NCI-H1092 treated with DMSO at 0.1 percent for 48 hours (cell line): ENCODE measurements at places on chromosomes 3 and 15.

GRCh38 chr3:196667056-196667825 is 27.7 kb downstream of the NRROS start:
- DNase-seq = no peak

GRCh38 chr15:57698243-57698642 is 8.3 kb upstream of the POLR2M start:
- DNase-seq = peak; percentile 1

DNA sequence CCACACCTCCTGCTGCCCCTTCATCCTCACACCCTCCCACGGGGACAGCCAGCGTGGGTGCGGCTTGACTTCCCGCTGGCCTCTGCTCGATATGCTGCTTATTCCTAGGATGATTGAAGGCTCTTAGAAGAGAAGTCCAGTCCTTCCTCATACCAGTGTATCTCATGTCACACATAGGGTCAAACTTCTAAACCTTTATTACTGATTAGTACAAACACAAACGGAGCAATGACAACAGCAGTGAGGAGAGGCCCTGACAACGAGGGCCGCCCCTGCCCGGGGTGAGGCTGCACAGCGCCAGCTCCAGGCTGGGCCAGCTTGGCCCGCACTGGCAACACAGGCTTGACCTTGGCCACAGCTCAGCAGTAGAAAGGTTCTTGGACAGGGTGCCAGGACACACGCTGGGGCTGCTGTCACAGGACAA is 3.7 kb downstream of the CIB1 start:
- DNase-seq = no peak

DNA sequence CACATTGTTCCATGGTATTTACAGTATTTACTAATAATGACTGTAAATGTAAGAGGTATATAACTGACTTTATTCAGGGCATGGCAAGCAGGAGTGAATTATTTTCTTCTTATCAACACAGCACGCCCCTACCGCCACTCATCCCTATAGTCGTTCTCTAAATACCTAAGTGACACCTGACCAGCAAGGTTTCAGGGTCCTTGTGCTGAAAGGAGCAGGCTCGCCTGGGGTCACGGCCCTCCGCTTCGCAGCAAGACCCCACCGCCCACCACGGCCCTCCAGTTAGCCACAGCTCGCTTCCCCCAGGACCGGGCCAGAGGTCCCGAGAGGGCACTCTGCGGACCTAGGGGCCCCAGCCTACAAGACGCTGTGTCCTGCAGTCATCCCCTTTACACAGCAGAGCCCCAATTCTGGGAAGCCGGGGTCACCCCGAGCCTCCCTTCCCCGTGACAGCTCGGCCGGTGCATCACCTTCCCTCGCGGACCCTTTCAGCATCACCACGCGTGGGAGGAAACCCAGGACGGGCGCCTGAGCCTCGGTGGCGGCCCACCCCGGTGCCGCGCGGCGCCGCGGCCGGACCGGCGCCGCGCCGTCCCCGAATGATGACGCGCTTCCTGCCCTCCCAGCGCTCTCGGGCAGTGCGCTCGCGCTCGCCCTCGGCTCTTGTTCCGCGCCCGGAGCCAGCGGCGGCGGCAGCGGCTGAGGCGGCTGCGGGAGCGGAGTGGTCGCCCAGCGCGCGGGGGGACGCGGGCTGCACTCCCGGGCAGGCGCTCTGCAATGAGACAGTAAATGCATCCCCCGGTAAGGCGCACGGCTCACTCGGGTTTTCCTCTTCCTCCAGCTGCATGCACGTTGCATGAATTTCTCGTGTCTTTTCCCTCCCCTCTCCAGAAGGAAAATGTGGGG is 225.1 kb upstream of the C2CD4B start:
- DNase-seq = peak; percentile 51

GRCh38 chr3:195207731-195208130 is 63.2 kb downstream of the XXYLT1 start:
- DNase-seq = no peak

DNA sequence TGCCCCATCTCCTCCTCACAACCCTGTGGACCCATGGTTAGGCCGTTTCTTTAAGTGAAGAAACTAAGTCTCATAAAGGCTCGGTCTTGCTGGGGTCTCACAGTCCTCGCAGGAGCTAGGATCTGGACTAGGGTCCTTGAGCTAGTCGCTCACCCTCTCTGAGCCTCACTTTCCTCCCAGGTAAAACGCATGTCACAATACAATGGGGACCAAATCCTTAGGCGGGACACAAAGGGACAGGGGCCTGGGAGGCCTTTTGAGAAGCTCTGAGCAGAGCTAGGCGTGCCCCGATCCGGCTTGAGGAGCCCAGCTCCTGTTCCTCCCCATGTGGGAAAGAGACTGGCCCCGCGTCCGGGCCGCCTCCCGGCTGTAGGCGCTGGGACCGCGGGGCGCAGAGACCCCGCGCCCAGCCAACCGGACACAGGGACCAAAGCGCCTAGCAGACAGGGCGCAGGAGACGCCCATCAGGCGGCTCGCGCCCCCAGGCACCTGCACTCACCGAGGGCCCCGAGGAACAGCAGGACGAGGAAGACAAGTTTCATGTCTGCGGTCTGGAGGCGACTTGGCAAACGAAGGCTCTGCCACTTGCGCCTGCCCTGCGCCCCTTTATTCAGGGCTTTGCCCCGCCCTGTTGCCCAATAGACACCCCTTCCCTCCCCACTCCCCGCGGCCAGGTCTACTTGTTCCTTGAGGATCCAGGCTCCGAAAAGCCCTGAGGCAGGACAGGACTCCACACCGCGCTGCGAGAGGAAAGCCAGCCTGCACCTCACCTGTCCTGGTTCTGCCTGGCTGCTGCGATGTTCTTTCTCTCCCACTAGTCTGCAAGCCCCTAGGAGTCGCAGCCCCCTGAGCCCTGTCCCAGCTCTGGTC is at the start of gene LTF:
Gene LTF (minus strand): TSS at position 580 of the 870 bp plus-strand sequence. CDS start 38 bp downstream, at position 542.
- DNase-seq = no peak

- DNase-seq = no peak
Measured at GRCh38 chr3:186979852-186980251, 49.5 kb downstream of the ST6GAL1 start.

- DNase-seq = no peak
Measured at GRCh38 chr3:46845397-46845859, 17.8 kb downstream of the MYL3 start.

DNA sequence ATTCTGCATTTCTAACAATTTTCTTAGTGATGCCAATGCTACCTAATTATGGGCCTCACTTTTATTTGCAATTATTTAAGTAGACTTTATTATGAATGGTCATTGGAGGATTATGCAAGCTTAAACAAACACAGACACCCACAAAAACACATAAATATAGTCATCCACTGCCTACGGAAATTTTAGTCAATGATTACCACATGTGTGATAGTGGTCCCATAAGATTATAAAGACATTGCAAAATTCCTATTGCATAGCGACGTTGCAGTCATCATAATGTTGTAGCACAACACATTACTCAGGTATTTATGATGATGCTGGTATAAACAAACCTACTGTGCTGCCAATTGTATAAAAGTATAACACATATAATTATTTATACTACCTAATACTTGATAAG is 247.8 kb upstream of the ALCAM start:
- DNase-seq = no peak

DNA sequence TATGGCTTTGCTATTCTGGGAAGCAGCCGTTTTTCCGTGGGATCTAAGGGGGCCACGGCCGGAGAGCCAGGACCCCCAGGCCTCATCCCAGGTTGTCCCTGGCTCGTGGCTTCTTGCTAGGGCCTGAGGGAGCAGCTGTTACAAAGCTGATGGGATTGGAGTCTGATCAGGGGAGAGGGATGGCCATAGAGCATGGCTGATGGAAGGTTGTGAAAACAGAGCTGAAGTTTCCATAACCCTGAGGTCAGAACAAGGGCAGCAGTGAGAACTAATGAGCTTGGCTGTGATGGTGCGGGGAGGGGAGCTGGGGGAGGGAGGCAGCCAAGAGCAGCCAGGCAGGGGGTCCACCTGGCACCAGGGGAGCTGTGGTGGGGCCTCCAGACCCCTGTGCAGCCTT is 63.0 kb downstream of the LINGO1 start:
- DNase-seq = peak; percentile 42

- DNase-seq = no peak
Measured at GRCh38 chr15:38702178-38702912, 137.7 kb upstream of the RASGRP1 start.

DNA sequence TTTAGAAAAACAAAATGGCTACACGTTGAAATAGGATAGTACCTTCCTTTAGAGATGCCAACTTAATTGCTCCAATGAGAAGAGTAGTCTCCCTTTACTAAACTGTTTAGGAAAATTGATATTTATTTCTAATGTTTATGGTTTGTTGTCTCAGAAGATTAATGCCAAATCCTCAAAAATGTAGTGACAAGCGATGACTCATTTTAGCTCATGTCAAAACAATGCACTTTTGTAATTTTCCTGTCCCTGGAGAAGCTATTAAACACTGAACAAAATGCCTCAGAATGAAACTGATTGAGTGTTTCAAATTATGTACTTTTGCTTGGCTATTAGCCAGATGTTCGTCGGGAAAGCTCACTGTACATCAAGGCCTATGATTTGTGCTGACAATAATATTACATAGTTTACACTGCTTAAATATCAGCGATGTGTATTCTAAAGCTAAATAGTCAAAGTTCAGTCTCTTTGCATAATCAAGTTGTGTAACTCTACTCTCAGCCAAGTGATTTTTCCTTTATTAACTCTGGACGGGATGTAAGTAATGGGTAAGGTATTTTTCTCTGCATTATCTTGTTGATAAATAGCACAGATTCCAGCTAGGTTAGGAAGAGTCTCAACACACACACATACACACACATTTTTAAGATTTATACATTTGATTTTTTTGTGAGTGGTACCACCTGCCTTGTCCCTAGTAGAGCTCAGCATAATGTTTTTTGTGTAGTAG is 83.7 kb downstream of the CMSS1 start:
- no peak for DNase-seq

DNA sequence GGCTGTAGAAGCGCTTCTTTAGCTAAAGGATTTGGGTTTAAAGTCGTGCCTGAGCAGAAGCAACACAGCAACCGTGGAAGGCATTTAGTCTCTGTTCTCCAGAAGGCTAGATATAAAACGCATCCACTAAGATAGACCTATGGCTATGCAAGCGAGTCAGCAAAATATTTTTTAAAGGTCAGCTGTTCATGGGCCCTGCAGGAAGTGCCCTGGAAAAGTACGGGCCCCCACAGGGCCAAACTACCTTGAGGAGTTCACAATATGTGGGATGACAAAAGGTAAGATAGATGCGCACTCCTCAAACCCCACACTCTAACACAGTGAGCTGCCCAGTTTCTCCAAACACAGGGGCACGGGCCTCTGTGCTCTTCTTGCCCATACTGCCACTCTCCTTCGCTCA is 261.6 kb downstream of the VPS13C start:
- DNase-seq = no peak

DNA sequence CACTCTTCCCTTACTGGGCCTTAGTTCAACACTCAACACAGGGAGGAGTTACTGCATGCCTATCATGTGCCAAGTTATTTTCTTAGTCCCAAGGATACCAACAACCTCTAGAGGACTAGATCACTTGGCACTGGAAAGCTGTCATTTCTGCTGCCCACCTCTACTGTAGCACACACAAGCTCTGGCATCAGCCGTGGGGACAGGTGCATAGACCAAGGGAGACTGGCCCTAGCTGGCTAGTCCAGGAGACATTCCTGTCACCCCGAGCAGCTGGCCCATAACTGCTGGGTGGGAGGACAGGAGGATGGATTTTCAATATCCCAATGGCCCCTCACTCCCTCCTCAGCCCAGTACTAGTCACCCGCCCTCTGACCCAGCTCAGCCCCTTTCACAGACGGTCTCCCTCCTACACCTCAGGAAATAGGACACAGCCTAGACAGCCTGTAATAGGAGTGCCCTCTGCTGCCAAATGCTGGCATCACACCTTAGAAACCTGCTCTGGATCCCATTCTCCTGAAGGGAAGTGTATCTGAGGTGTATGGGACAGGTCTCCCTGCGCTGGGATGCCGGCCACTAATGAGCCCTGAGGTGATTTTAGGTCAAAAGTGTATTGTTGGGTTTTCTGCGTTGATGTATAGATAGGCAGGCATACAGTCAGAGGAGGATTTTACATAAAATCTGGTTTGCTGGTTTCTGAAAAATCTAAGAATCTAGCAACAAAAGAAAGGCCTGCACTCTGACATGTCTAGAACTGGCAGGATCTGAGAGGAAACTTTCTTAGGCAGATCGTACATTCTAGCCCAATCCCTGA is 3.4 kb upstream of the DZIP1L start:
- DNase-seq = peak; percentile 67
